Esophagus squamous epithelium (tissue), 5 donors: ENCODE measurements at places on chromosomes 5 and 9.

DNA sequence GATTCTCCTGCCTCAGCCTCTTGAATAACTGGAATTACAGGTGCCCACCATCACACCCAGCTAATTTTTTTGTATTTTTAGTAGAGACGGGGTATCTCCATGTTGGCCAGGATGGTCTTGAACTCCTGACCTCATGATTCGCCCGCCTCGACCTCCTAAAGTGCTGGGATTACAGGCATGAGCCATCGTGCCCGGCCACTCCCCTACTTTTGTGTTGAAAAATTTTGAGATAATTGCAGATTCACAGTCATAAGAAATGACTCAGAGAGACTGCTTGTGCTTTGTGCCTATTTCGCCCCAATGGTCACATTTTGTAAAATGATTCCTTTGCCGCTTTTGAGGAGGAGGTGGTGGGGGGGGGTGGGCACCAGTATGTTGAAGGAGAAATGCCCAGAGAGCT is 48.1 kb upstream of the SH3PXD2B start:
- no peak for DNase-seq

DNA sequence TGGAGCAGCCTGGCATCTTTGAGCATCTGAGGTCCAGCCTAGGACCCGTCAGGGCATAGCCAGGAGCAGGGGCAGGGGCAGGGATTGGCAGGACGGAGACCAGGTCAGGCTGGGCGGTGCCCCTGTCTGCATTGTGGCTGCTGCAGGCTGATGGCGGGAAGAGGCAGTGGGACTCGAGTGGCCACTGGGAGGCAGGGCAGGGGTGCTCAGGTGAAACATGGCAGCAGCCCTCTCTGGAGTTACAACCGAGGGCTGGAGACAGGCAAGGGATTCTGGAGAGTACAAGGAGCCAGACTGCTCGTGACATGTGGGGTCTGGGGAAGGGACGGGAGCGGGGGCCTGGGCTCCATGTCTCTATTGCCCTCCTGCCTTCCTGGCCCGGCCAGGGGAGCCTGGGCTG is 97.4 kb upstream of the RAPGEF1 start:
- DNase-seq: no peak

DNA sequence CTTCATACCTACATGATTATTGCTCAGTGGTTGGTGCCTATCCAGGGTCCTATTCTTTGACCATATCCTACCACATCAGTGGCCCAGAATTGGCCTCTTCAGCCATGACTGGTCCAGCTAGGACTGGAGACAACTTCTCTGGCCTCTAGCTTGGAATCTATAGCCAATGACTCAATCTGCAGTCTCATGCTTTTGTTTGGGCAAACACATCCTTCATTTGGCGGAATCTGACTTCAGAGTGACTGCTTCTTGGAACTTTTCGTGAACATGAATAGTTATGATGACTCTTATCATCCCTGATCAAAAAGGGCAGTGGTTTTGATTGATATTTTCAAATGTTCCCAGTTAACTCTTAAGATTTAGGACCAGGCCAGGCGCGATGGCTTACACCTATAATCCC is 134.1 kb downstream of the PAPPA start:
- no peak for DNase-seq

DNA sequence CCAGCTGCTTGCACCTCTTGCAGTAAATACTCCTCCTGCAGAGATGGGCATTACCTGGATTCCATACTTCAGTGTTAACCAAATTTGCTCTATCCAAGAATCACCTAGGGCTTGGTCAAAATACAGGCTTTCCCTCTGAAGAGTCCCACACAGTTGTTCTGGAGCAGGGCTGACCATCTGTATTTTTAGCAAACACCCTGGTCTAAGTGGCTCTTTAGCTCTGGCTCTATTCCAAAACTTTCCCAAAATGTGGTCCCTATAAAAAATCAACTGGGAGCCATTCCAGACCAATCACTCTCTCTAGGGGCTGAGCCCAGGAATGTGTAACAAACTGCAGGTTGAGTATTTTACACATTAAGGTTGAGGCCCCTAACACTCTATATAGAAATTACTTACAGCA is 153.7 kb downstream of the SPOCK1 start:
- DNase-seq: no peak

DNA sequence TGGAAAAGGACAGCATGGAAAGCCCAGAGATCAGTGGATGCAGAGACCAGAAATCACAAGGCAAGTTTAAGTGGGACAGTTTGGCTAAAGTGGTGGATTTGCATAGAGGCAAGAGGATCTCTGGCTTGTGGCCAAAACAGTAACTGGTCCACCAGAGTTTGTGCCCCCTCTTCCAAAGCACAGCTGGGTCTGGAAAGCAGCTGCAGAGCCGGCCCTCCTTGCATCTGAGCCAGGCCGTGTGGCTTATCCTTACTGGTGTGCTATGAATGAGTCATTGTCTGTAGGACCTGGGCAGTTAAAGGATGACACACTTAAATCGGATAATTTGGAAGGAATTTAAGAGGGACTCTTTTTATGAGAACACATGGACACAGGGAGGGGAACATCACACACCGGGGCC is 146.6 kb downstream of the PIP5K1B start:
- DNase-seq: no peak

GRCh38 chr9:17625644-17626388 is 47.0 kb downstream of the SH3GL2 start:
- DNase-seq: no peak

DNA sequence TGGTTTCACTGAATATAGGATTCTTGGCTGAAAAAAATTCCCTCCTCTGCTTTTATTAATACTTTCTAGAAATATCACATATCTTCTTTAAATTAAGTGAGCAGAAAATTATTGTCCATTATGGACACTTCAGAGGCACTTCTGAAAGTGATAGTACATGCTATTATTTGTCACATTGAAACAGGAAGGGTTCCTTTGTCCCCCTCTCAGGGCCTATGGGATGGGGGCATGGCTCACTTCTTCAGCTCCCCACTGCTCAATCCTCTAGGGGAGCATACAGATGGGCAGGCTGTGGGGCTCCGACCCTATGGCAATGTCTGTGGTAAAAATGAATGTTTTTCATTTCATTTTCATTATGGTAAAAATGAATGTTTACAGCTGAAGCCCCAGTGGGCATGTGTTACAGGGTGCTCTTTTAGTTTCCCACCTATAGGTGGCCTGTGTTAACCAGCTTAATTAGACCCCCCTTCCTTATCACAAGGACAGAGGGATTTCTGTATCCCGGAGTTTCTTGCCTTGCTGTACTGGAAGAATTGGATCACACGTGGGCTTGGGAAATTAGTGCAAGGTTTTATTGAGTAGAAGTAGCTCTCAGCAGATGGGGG is 1225.2 kb downstream of the PTPRD start:
- DNase-seq: no peak

DNA sequence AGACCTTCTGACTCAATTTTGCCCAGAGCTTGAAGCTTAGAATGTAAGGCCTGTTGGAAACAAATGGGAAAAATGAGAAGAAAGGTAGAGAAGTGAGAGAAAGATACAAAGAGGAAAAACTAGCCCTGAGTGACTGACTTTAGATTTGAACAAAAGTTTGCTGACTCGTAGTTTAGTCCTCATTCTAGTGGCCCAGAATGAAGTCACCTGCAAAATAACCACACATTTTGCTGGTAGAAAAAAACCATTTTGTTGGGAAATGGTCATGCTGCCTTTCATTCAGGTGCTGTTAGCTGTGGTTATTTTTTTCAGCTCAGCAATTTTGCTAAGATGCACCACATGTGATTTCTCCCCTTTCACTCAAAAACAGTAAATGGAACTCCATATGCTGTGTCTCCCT is 98.9 kb downstream of the MRPS27 start:
- no peak for DNase-seq

GRCh38 chr9:134853893-134854292 is 26.7 kb upstream of the FCN2 start:
- no peak for DNase-seq

DNA sequence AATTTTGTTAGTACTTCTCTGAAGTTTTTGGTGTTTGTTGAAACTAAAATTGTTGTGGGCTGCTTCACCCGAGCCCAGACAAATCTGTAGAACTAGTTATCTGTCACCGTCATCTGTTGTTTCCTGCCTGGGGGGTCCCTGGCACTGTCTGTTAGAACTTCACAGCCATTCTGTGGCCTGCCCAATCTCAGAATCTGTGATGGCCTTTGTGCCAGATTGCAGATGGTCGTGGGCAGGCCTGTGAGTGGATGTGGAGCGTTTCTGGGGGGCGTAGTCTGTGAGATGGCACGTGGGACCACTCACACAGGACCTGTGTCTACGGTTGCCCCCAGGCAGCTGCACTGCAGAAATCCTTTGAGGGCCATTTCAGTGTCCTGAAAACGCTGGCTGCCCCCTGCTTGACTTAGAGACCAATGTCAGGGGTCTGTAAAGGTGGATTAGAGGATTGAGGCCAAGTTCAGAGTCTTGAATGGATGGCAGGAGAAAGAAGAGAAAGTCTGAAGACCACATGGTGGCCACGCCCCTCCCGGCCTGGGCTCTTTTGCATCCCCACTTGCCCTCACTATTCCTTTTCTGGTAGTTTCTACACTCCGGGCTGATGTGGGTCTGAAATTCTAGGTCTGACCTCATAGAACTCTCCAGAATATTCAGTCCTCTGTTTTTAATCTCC is 38.3 kb downstream of the TRIO start:
- DNase-seq: no peak

- no peak for DNase-seq
Measured at GRCh38 chr9:126337729-126338372, 11.2 kb downstream of the MVB12B start.

GRCh38 chr9:131739959-131740648 is at the start of gene RAPGEF1:
Gene RAPGEF1 (minus strand): TSS chr9:131740076. CDS start chr9:131739830, 246 bp downstream.
- no peak for DNase-seq

DNA sequence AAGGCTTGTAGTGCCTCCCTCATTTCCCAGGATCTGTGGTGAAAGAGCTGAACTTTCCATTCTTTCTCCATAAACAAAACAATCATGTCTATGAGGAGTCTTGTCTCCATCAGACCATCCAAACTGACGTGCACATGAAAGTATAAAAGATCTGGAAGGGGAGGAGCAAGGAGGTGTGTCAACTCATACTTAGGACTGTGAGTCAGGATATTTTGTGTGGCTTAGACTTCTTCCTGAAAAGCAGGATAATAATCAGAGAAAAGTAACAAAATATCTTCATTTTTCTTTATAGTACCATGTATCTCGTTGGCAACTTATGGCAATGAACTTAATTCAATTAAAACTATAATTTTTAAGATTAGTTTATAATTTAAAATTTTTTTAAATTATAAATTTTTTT is 96.0 kb upstream of the PRRC1 start:
- no peak for DNase-seq

- DNase-seq: no peak
Measured at GRCh38 chr5:177957241-177957640, 38.8 kb downstream of the PROP1 start.

DNA sequence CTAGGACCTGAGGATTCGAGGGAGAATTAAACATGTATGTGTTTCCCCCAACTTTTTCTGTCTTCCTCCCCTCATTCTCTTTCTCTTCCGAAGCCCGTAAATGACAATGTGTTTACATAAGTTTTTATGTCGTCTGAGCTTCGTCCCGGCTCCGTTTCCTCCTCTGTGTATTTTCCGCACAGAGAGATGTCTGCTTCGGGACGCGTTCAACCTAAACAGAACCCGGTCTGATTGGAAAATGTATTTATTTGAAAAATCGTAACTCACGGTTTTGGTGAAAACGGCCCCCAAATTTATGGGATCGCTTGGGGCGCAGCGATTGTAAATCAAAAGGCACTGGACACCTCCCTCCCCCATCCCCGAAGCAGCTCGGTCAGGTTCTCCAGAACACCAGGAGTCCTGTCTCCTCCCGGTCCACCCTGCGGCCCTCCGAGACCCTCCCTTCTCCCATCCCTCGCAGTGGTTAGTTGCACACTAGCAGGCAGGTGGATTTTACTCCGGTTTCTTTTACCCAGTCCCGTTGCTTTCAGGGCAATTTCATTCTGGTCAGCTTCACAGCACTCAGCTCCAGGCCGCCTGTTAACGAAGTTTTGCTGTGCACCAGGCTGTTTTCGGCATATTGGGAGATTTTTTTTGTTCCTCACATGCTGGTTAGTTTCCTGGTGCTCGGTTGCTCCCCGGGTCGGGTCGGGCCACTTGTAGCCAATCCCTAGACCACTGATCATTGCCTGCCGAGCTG is 5.8 kb upstream of the HAND1 start:
- no peak for DNase-seq

DNA sequence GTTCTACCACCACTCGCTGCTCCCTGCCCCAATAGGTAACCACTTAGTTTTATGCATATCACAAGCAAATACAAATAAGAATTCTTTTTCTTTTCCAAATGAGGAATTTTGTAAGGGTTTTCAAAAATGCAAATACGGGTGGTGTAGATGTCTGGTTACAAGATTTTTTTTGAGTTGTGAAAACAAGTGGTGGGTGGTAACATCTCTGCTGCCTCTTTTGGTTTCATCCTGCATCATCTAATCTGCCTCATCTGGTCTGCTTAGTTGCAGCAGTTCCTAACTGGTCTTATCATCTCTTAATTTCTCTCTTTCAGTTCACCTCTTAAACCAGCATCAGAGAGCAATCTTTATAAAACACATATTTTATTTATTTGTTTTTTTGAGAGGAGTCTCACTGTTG is 5.3 kb downstream of the NFX1 start:
- DNase-seq: no peak

- no peak for DNase-seq
Measured at GRCh38 chr5:149304195-149305078, 32.8 kb downstream of the AFAP1L1 start.

DNA sequence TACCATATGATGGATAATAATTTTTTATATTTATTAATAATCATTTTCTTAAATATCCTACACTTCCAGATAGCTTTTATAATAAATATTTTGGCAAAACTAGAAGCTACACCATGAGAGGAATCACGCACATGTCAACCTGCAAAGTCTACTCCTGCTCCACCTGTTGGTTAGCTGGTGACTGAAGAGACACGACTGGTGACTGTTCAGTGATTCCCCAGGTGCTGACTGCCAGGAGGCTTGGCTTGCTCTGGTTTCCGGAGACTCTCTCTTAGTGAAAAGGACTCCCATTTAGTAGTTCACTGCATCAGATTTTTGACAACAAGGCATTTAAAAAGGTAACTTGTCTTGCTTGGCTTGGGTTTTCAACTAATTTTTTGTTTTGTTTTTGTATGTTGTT is 20.9 kb downstream of the GZMA start:
- DNase-seq: no peak

DNA sequence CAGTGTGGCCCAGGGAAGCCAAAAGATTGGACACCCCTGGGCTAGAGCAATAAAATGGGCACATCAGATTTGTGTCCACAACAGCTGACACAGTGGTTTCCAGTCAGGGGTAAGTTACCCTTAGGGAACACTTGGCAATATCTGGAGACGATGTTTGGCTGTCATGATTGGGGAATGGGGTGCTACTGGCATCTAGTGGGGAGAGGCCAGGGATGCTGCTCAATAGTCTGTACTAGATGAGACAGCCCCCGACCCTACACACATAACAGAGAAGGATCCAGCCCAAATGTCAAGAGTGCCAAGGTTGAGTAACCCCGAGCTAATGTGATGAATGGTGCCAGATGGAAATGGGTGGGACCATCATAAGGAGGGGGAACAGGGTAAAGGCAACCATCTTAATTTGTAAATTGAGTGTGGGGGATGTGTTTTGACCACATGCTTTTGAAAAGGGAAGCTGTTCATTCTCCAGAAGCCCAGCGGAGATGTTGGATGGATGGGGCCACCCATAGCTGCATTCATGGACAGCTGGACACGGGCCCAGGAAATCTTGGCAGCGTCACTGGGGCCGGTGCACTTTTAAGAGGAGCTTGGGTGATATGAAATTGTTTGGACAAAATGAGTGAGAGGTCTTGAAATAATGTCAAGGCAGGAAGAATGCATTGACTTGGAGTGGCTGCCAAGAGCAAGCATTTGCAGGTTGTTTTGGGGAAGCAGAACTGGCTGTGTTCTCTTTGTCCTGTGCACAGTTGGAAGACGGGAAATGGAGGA is 33.4 kb downstream of the SYK start:
- DNase-seq: no peak
